Activated T-helper 2 cell treated with anti-CD3 and anti-CD28 coated beads, Interferon-gamma antibody, Interleukin-2, Interleukin-4, amounts not matched to agents 10 μg/mL and 5 μg/mL and 100 μg/mL, durations not matched to agents 14 hours and 24 hours and 36 hours (primary cell): ENCODE measurements at places on chromosomes 1 and 21. TPM values are rescaled to one million over a fixed set of nuclear protein-coding genes. Genes with fewer than 3 reads are reported as not detected.

ZNF697 gene
- total RNA-seq = 12.6 and 13.0 TPM in 2 replicates

MASP2 gene
- total RNA-seq = 0.18 TPM in 1 of 2 replicates, not detected in the other

KLHDC9 gene
- not detected in 2 replicates for total RNA-seq

CFHR3 gene
- total RNA-seq = not detected in 2 replicates

EPHA8 gene
- not detected in 2 replicates for total RNA-seq

HAO2 gene
- not detected in 2 replicates for total RNA-seq

C4BPA gene
- total RNA-seq = not detected in 2 replicates

KCNE2 gene
- total RNA-seq = not detected in 2 replicates

FAM110D gene
- total RNA-seq = 0.07 TPM in 1 of 2 replicates, not detected in the other

WDR4 gene
- 62.2 and 65.6 TPM in 2 replicates for total RNA-seq

TSEN15 gene
- 35.1 TPM in 2 replicates for total RNA-seq

SPTA1 gene
- 0.02 and 0.30 TPM in 2 replicates for total RNA-seq

JAM2 gene
- total RNA-seq = 0.28 and 0.64 TPM in 2 replicates

FAM177B gene
- not detected in 2 replicates for total RNA-seq

ATP5IF1 gene
- total RNA-seq = 134 and 137 TPM in 2 replicates

S100A7A gene
- not detected in 2 replicates for total RNA-seq

SRGAP2 gene
- 142 and 157 TPM in 2 replicates for total RNA-seq

XCL2 gene
- 208 and 211 TPM in 2 replicates for total RNA-seq

ZNF648 gene
- not detected in 2 replicates for total RNA-seq

DYNLT5 gene
- total RNA-seq = not detected in 2 replicates

MAP3K7CL gene
- 3.3 and 3.9 TPM in 2 replicates for total RNA-seq

MYOC gene
- total RNA-seq = not detected in 2 replicates

KRTAP26-1 gene
- not detected in 2 replicates for total RNA-seq
